ENCODE measurements at places on chromosomes 5 and 9.

DNA sequence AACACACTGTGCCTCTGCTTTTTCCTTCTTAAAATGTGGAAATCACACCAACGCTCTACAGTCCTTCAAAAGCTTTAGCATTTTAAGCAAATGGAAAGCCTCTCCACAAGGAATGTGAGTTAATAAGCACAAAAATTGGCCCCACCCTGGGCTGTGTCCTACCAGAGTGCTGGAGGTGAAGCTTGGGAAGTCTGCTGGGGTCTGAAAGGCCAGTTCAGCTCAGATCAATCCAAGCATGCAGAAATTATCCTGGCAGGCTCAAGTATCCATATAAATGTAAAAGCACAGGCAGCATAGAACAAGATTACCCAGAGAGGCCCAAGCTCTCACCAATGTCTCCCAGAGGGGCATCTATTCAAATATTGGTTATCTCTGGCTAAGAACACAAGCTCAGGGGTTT, 98.5 kb downstream of the ESM1 start:
- no peak for DNase-seq

DNA sequence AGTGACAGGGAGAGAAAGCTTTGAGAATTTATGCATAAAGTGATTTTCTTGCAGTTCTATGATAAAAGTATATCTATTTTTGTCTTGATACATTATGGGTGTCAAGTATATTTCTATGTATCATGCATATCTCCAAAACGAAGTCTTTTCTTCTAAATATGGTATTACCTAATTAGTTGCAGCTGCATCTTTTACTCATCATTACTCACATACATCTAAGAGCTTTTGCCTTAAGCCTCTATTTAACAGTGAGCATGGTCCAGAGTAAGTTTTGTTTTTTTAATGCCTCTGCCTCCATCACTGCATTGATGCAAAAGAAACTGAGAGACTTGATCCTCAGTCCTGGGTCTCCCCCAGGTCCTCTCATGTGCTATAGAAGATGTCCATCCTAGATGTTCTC, 40.0 kb upstream of the SMC5 start:
- DNase-seq = peak; percentile 33

- DNase-seq = no peak
Observed at GRCh38 chr9:132669319-132669697, 475 bp downstream of the DDX31 start.

GRCh38 chr5:95846554-95847260, 24.2 kb upstream of the GLRX start:
- DNase-seq = no peak

DNA sequence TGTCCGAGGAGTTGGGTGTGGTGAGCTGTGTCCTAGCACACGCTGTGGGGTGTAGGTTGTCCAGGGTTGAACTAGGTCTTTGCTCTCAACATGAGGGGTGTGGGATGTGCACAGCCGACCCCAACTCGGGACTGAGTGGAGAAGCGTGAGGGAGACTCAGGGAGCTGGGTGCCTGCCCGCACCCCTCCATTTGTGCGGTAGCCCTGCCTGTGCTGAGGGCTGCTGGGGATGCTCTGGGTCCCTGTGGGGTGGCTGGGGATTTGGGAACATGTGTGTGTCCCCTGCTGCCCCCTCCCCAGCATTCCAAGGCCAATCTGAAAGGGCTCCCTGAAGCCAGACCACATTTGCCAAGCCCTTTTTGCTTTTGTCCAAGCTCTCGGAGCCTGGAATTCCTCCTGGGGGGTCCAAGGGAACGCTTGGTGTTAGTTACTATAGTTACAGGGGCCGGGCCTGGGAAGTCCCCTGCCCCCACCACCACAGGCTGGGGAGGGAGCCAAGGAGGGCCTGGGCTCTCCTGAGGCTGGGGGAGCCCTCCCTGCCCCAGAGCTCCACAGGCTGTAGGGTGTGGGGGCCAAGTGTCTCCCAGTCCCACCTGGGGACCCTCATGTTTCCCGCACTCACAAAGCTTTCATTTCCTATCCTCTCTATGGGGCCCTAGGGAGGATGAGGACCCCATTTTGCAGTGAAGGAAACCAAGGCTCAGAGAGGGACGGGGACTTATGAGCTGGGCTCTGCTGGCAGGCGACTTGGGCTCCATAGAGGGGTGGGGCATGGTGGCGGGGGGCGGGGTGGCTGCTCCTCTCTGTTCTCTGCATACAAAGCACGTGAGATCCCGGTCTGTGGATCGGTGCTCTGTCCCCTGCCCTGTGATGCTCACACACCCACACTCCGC, 1.1 kb downstream of the CRB2 start:
- DNase-seq = no peak

DNA sequence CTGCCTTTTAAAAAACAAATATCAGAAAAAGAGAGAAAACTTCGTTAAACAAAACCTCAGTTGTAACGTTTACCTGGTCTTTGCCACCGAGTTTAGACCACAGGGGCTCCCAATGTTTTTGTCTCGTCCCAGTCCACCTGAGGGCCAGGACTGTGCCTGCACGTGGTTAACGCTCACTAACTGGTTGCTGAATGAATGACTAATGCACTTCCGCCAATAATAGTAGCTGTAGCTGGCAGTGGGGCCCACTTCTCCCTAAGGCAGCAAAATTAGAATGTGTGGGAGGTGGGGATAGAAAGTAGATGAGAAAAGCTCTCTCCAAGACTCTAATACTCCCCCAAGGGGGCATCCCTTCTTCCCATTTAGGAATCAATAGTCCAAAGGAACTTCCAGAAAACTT, 29.1 kb upstream of the MED27 start:
- DNase-seq = no peak

DNA sequence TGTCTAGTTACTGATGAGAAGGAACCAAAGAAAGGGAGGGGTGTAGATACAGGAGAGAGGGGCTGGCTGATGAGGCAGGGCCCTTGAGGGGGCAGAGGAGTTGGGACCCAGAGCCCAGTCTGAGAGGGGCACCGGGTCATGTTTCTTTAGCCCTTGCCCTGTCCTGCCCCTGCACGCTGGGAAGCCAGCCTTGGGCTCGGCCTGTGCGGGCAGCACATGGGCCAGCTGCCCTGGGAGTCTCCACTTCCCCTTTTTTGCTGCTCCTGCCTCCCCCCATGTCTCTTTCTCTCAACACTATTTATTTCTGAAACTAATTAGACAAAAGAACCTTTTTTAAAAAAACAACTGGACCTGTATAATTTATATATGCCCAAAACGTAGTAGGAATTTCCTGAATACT, 20.5 kb downstream of the MVB12B start:
- no peak for DNase-seq

GRCh38 chr5:171999877-172000276, 6.6 kb downstream of the FBXW11 start:
- DNase-seq = no peak

GRCh38 chr5:128534726-128535125, 3.3 kb downstream of the FBN2 start:
- DNase-seq = no peak

DNA sequence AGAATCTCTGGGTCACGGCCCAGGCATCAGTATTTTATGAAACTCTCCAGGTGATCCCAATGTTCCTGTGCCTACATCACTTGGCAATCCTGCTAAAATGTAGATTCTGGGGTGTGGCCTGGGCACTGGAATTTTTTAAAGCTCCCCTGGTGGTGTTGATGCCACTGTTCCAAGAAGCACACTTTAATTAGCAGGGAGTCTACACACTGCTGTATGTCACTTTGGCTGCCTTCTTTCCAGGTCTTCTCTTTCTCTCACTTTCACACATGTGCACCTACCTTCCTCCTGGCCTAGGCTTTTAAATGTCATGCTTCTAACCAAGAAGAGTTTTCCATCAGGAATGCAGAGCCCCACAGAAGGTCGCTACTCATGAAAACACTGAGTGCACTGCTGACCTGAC, 136.0 kb upstream of the ALDH1B1 start:
- DNase-seq = no peak

- DNase-seq = no peak
Observed at GRCh38 chr5:34526682-34527305, 129.3 kb upstream of the RAI14 start.

DNA sequence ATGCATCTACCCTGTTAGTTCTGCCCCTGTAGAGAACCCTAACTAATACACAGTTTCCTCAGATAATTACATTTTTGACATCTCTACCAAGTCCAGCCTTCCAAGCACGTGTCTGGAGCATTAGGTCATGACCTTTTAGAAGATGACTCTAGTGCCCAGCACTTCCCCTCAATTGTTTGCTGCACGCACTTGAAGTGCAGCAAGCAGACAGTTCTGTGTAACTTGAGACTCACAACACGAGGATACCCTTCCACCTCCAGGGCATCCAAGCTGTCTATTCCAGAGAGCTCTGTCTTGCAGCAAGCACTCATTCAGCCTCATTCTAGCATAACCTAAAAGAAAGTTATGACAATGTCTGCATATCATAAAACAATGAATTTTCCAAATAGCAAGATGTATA, 1410.5 kb upstream of the CDH18 start:
- no peak for DNase-seq

- no peak for DNase-seq
Observed at GRCh38 chr9:122016744-122017143, 76.4 kb downstream of the TTLL11 start.

DNA sequence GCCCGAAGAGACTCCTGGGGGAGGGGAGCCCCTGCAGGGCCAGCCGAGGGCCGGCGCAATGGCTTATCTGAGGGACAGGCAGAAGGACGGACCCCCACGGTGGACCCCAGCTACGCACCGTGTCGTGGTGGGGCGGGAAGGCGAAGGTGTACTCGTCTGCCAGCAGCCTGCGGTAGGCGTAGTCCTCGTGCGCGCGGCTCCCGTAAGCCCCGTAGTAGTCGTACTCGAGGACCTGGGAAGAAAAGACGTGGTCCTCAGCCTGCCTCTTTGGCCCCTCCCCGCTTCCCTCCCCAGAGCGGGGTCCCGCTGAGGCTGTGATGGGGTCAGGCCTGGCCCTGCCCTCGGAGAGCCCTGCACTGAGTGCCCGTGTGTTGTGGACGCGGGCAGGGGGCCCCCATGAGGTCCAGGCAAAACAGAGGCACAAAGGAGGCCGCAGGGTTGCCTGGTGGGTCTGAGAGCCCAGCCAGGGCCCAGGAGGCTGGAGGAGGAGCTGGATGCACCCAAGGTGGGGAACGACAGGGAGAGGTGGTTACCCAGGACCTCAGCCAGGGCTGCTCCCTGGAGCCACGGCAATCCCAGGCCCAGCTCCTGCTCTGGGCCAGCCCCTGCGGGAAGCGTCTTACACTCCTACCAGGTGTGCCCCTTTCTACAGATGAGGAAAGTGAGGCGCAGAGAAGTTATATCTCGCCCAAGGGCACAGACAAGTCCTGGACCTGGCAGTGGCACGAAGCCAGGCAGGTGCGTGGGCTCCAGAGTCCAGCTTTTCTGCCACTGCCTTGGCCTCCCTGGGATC, 35.2 kb downstream of the SARDH start:
- no peak for DNase-seq

- DNase-seq = no peak
Observed at GRCh38 chr5:122605236-122605635, 169.6 kb upstream of the SNX2 start.

GRCh38 chr5:133373121-133373870, 239.0 kb downstream of the FSTL4 start:
- DNase-seq = no peak

- no peak for DNase-seq
Observed at GRCh38 chr5:26903469-26903868, 134.9 kb downstream of the CDH9 start.

DNA sequence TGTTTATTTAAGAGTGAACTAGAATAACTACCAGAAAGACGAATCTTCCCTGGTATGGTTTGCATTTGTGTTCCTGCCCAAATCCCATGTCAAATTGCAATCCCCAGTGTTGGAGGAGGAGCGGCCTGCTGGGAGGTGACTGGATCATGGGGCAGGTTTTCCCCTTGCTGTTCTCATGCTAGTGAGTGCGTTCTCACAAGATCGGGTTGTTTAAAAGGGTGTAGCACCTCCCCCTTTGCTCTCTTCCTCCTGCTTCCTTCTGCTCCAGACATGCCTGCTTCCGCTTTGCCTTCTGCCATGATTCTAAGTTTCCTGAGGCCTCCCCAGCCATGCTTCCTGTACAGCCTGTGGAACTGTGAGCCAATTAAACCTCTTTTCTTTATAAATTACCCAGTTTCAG, 210.3 kb upstream of the TBC1D2 start:
- no peak for DNase-seq

GRCh38 chr9:97412626-97413385, 910 bp downstream of the TDRD7 start:
- no peak for DNase-seq

GRCh38 chr5:15550502-15551112, 50.6 kb downstream of the FBXL7 start:
- DNase-seq = no peak

DNA sequence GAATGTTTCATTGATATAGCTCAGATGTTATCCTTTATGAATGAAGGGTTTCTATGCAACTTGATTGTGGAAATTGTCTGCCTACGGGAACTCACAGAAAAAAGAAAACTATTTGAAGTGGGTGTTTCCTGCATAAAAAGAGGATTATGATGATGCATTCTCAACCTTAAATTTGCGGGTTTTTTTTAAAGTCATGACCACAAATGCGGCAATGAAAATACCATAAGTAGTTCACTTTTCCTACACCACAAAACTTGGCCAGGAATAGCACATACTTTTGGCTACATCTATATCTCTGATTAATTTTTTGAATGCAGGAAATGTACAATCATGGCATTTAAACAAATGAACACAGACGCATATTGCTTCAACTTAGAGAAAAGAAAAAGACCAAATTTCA, 754.7 kb downstream of the DTWD2 start:
- peak; percentile 4 for DNase-seq

DNA sequence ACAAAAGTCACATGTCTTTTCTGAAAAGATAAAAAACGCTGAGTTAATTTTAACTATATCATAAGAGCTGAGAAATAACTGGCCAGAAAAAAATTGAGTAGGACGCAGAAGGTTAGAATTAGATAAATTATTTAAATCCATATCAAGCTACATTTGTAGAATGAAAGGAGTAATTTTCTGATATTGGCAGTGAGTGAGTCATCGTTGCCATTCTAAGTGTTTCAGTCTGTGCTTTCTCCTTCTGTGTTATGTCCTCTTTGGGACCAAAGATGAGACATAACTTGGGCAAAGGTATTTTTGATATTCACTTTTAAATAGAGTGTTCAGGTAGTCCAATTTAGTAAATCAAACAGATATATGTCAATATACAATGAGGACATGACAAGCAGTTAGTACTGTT, 34.4 kb upstream of the KCNN2 start:
- DNase-seq = no peak

GRCh38 chr5:78242001-78242400, 52.5 kb downstream of the AP3B1 start:
- peak; percentile 10 for DNase-seq

DNA sequence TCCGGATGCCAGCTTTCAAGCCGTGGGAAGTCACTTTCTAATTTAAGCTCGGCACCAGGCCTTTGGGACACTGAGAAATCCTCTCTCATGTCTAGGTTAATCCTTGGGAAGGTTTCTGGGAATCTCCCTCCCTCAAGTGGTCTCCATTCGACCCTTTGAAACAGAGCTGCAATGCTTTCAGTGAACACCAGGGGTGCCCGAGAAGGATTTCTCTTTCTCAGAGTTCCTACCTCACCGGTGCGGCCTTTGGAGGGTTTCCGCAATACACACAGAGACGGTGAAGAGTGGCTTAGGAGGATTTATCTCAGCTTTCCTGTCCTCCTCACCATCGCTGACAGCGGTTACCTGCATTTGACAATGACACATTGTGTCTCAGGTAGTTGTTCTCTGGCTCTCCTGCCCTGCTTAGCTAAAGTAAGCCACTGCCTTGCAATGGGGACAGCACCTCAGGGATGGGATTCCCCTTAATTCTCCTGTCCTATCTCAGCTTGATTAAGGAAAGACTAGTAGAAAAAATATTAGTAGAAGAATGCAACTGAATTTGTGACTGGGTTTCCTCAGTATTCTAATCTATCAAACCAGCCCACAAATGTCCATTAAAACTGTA, 180.6 kb downstream of the GABRG2 start:
- DNase-seq = no peak

Measured in BJ (cell line).